ENCODE measurements at places on chromosomes 4 and X. TPM values are rescaled to one million over a fixed set of nuclear protein-coding genes. Genes with fewer than 3 reads are reported as not detected.

GUCY1A1 gene
- total RNA-seq, result not detected

PAGE4 gene
- total RNA-seq, result not detected

ADH4 gene
- total RNA-seq, result not detected

IGFBP7 gene
- total RNA-seq, result 1,151 TPM

SRPK3 gene
- total RNA-seq, result not detected

GRCh38 chr4:127875791-127876190 lies 4.9 kb upstream of the PLK4 start:
- H3K36me3 ChIP-seq, result peaks cover under 1% of the 10 kb centered on the region
- no peak for DNase-seq
- H3K27ac ChIP-seq, result no peak overlapping the region
- peaks cover 11% of the 10 kb centered on the region for H3K4me1 ChIP-seq
- no peaks in the 10 kb centered on the region for H3K27me3 ChIP-seq

DNA sequence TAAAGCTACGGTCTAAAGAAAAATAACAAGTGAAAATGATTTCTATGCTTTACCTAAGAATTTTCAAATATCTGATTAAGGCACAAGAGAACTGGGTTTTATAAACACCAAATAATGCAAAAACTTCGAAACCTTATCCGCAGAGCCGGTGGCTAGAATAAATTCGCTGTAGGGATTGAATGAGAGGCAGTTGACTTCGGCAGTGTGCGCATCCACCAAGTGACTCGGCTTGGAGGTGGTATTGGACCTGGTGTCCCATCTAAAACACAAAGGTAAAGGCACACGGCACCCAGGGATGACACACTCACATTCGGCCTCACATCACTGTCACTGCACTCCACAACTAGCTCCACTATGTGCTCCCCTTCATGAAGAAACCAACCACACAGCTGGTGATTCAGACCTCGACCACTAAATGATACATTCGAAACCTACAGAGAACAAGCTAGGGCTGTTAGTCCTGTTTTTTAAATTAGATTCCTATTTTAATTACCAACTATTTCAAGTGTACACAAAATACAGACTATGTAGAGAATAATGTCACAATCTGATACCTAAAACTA lies 17.5 kb downstream of the RBBP7 start:
- peaks cover 65% of the 10 kb centered on the region for H3K36me3 ChIP-seq
- peaks cover 5% of the 10 kb centered on the region for H3K4me1 ChIP-seq
- H3K4me3 ChIP-seq, result no peak overlapping the region
- no peak overlapping the region for H3K27ac ChIP-seq
- no peak for DNase-seq
- no peaks in the 10 kb centered on the region for H3K27me3 ChIP-seq

GRCh38 chrX:19096586-19096985 lies 25.7 kb downstream of the ADGRG2 start:
- no peak overlapping the region for H3K27ac ChIP-seq
- no peak for DNase-seq
- H3K4me1 ChIP-seq, result no peaks in the 10 kb centered on the region
- no peak overlapping the region for H3K4me3 ChIP-seq
- no peaks in the 10 kb centered on the region for H3K27me3 ChIP-seq

DNA sequence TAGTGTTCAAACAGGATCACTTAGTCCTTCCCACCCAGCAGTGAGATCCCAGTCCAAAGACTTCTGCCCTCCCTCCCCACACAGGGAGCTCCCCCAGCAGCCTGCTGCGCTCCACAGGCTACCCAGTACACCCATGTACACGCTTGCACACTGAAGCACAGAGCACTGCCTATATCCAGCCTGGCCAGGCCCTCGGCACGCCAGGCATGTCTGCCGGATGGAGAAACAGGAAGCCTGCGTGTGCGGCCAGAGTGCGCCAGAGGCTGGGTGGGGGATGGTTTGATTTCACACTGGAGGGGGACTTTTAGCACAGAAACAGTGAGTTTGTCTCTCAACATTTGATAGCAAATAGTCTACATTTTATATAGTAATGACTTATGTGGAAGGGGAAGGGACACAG lies 833.5 kb upstream of the IGFBP7 start:
- no peaks in the 10 kb centered on the region for H3K27me3 ChIP-seq
- H3K4me3 ChIP-seq, result no peak overlapping the region
- DNase-seq, result no peak
- no peak overlapping the region for H3K27ac ChIP-seq
- H3K36me3 ChIP-seq, result no peaks in the 10 kb centered on the region

DNA sequence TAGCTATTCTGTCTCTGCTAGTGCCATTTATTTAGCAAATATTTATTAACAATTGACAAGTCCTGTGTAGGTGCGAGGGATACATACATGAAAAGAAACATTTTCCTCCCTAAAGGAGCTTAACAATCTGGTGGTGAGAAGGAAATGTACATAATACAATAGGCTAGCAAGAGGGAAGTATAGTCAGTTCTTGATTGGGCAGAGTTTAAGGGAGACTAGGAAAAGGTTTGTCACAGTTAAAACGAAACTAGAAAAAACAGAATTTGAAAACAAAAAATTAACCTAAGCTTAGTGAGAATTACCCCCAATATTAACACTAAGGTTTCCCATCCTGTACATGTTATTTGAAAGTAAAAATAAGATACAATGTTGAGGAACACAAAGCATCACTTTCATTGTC lies 8.6 kb upstream of the MAML3 start:
- no peak for DNase-seq
- H3K4me1 ChIP-seq, result peaks cover 15% of the 10 kb centered on the region
- H3K27ac ChIP-seq, result peak overlapping the region; percentile 62
- H3K27me3 ChIP-seq, result no peaks in the 10 kb centered on the region

GRCh38 chr4:106898621-106899230 lies 137.4 kb downstream of the DKK2 start:
- H3K4me1 ChIP-seq, result no peaks in the 10 kb centered on the region
- H3K27me3 ChIP-seq, result no peaks in the 10 kb centered on the region
- H3K36me3 ChIP-seq, result no peaks in the 10 kb centered on the region
- no peak overlapping the region for H3K4me3 ChIP-seq
- DNase-seq, result peak; percentile 50

- no peak overlapping the region for H3K4me3 ChIP-seq
- no peak for DNase-seq
- no peaks in the 10 kb centered on the region for H3K36me3 ChIP-seq
- H3K27ac ChIP-seq, result no peak overlapping the region
Measured at GRCh38 chr4:146790515-146790914, 151.8 kb downstream of the POU4F2 start.

DNA sequence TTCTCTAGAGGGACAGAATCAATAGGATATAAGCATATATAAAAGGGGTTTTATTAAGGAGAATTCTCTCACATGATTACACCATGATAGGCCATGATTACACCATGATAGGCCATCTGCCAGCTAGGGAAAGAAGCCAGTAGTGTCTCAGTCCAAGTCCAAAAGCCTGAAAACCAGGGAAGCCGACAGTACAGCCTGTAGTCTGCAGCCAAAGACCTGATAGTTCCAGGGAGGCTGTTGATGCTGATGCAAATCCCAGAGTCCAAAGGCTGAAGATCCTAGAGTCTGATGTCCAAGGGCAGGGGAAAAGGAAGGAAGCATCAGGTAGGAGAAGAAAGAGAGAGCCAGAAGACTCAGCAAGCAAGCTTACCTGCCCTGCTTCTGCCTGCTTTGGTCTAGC lies 411.3 kb upstream of the EMCN start:
- H3K27ac ChIP-seq, result no peak overlapping the region
- H3K4me1 ChIP-seq, result peaks cover 4% of the 10 kb centered on the region
- no peak overlapping the region for H3K4me3 ChIP-seq
- H3K27me3 ChIP-seq, result no peaks in the 10 kb centered on the region

GRCh38 chr4:129738175-129738574 lies 642.2 kb downstream of the C4orf33 start:
- no peaks in the 10 kb centered on the region for H3K36me3 ChIP-seq
- no peak overlapping the region for H3K27ac ChIP-seq
- H3K4me1 ChIP-seq, result no peaks in the 10 kb centered on the region
- DNase-seq, result no peak
- no peak overlapping the region for H3K4me3 ChIP-seq
- no peaks in the 10 kb centered on the region for H3K27me3 ChIP-seq

GRCh38 chr4:118918388-118918787 lies 29.7 kb downstream of the SYNPO2 start:
- H3K4me1 ChIP-seq, result peaks cover 30% of the 10 kb centered on the region
- peak; percentile 65 for DNase-seq
- H3K27ac ChIP-seq, result peak overlapping the region; percentile 50
- no peaks in the 10 kb centered on the region for H3K27me3 ChIP-seq
- no peak overlapping the region for H3K4me3 ChIP-seq
- no peaks in the 10 kb centered on the region for H3K36me3 ChIP-seq

DNA sequence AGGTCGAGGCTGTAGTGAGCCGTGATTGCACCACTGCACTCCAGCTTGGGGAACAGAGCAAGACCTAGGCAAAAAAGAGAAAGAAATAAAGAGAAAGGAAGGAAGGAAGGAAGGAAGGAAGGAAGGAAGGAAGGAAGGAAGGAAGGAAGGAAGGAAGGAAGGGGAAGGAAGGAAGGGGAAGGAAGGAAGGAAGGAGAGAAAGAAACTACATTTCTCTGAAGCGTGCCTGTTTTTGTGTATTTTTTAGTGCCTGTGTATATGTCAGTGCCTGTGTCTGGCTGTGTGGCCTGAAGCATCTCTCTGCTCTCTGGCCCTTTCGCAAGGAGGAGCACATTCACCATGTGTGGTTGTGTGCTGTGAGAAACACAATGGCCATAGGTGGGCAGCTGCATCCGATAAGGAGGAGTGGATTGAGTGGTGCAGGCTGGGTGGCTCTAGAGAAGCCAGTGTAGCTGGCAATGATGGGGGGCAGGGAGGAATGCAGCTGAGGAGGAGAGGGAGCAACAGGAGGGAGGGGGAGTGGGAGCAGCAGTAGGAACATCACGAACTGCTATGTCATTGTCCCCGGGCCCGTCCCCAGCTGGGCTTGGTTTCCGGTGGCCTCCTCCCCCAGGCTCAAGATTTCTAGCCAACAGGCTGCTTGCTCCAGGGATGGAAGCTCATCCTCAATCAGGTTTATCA lies 11.4 kb downstream of the SYN1 start:
- H3K4me1 ChIP-seq, result no peaks in the 10 kb centered on the region
- no peaks in the 10 kb centered on the region for H3K36me3 ChIP-seq
- H3K27ac ChIP-seq, result no peak overlapping the region
- no peaks in the 10 kb centered on the region for H3K27me3 ChIP-seq

DNA sequence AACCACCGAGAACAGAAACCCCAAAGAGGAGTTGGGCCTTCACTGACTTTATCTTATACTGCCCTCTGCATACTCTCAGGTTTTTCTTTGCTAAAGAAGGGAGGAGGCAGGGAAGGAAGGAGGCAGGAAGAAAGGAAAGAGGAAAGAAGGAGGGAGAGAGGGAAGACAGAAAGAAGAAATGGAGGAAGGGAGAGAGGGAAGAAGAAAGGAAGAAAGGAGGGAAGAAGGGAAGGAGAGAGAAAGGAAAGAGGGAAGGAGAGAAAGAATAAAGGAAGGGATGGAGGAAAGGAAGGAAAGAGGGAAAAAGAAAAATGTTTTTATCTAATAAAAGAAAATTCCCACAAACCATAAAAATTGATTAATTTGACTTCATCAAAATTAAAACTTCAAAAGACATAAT lies 294.6 kb downstream of the PTTG2 start:
- no peaks in the 10 kb centered on the region for H3K27me3 ChIP-seq
- no peak overlapping the region for H3K4me3 ChIP-seq

- DNase-seq, result no peak
- no peak overlapping the region for H3K4me3 ChIP-seq
- no peak overlapping the region for H3K27ac ChIP-seq
- H3K4me1 ChIP-seq, result no peaks in the 10 kb centered on the region
- H3K36me3 ChIP-seq, result no peaks in the 10 kb centered on the region
- no peaks in the 10 kb centered on the region for H3K27me3 ChIP-seq
Measured at GRCh38 chr4:25710637-25711036, 55.0 kb downstream of the SLC34A2 start.
